Stimulated activated CD4-positive, alpha-beta T cell treated with anti-CD3 and anti-CD28 coated beads, Interleukin-12 subunit alpha, Interleukin-12 subunit beta, amount 100 ng/mL, for 24 hours (primary cell): ENCODE measurements at places on chromosomes 16 and 17.
A peak's percentile ranks its signal among the peaks of the same experiment; 100 is the strongest.

DNA sequence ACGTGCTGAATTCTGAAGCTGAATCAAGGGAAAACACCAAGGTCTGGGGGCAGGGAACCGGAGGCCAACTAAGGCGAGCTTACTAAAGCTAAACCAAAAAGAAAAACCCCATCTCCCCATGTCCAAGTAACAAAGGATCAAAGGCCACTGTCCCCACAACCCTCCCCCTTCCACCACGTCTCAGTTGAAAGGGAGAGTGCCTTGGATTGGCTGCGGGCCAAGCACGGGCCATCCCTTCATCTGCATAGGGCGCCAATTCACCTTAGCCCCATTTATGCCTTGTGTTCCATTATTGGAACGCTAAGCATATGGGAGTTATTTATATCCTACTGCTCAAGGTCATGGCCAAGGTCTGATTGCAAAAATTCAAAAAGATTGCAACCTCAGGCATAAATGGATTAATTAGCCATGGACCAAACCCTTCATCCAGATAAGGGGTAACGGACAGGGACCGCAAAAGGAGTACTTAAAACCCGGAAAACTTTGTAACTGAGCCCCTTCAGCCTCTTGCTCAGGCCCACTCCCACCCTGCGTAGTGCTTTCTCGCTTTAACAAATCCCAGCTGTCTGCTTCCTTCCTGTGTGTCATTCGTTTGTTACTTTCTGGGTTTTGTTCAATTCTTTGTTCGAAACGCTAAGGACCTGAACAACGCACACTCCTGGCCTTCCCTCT, 740 bp upstream of the ATP6V0D1 start:
- peak; percentile 52 for DNase-seq

- no peak for DNase-seq
Measured at GRCh38 chr16:10679921-10680320, 14.8 kb downstream of the TEKT5 start.

DNA sequence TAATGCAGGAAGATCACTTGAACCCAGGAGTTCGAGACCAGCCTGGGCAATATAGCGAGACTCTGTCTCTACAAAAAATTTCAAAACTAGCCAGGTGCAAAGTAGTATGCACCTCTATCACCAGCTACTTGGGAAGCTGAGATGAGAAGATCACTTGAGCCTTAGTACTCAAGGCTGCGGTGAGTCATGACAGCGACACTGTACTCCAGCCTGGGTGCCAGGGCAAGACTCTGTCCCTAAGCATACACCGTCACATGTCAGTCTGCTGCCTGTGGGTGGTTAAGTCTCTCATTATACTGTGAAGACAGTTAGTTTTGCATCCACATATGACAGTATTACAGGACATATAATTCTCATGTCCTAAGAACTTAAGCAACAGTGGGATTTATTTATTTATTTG, 21.8 kb downstream of the NMRAL1 start:
- no peak for DNase-seq

GRCh38 chr16:27839419-27839818, 224.1 kb downstream of the GSG1L start:
- no peak for DNase-seq

DNA sequence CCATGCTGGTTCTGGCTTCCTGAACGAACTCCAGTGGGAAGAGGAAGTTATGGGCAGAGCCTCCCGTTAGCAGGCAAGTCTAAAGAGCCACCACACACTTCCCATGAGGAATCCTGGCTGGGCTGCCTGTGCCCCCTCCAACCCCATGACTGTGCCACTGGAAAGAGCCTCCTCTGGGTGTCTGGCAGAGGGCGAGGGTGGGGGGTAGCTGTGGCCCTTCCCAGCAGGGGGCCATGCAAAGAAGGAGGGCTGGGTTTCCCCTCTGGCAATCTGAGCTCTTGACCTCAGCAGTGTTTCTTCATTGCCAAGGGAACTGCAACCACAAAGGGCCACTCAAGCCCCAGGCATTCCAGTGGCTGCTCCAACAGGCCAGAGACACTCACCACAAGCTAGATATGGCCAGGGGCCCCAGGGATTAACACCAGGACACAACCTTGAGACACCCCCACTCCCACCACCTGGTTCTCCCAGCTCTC, 1.7 kb upstream of the RRAD start:
- DNase-seq = no peak

DNA sequence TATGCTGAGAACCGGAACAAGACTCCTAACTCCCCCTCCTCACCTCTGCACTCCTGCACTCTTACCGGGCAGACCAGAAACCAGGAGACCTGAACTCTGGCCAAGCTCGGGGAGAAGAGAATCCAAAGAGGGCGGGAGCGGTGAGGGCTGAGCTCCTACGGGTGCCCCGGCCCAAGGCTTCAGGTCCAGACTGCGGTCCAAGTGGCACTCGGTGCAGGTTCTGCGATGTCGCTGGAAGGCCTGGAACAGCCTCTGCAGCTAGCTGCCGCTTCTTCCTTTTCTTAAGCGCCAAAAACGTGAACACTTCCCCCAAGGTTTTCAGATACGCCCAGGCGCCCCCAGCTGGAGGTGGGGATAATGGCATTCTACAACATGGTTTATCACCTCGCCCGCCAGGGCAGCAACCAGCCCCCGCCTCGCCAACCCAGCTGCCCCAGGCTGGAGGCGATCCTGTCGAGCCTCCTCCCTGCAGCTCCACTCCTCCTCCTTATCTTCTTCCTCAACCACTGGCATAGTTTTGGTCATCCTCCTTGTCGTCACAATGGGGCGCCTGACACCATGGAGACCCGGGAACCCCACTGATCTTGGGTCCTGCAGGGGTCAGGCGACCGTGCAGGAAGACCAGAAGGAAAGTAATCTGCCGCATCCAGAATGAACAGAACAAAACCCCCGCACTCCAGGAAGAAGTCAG, 1735.9 kb downstream of the TP53TG3F start:
- DNase-seq = no peak

DNA sequence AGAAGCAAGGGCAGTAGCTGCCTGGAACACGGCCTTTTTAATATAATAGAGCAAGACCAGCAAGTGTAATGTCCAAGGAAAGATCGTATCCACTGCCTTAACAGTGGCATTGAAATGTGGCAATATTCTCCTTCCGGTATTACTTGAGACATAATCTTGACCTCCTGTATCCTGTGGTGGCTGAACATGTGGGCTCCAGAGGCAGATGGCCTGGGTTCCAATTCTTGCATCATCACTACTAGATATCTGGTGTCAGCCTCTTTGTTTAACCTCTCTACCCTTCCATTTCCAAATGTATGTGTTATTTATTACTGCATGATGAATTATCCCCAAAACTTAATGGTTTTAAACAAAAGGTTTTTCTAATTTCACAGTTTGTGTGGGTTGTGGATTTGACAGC, 3.5 kb upstream of the CDYL2 start:
- DNase-seq = no peak

DNA sequence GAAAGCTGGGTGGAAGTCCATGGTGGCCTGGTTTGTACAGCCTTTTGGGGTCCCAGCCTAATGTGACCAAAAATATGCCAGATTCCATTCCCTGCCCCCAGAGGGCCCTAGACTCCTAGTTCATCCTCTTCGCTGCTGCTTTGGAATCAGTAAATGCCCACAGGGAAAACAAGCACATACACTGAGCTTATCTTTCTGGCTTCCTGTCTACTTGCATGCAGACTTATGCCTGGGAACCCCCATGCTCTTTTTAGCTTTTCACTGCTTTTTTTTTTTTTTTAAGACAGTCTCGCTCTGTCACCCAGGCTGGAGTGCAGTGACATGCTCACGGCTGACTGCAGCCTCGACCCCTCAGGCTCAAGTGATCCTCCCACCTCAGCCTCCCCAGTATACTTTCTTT, 6.2 kb upstream of the CD300LG start:
- DNase-seq = no peak

GRCh38 chr16:54955757-54956156, 25.1 kb downstream of the IRX5 start:
- no peak for DNase-seq

GRCh38 chr17:75806822-75807500, 22.4 kb downstream of the UNK start:
- DNase-seq = no peak

DNA sequence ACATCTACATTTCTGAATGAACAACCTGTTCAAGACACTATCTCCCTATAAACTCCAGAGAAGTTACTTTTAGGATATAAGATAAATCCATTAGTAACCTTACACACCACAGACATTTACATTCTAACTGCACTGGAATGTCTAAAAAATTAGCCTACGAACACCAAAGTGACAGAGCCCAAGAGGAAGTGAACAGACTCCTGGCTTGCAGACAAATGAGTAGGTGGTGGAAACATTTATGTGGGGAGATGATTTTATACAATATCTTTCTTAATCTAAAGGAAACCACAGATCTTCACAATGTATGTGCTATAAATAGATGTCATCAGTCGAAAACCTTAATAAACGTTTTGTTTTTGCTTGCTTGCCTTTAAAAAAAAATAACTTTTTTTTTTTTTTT, 18.8 kb downstream of the ZNF652 start:
- DNase-seq = no peak

GRCh38 chr17:9343516-9343915, 232.1 kb downstream of the STX8 start:
- DNase-seq = no peak

GRCh38 chr16:53947642-53948041, 243.7 kb downstream of the FTO start:
- DNase-seq = no peak

DNA sequence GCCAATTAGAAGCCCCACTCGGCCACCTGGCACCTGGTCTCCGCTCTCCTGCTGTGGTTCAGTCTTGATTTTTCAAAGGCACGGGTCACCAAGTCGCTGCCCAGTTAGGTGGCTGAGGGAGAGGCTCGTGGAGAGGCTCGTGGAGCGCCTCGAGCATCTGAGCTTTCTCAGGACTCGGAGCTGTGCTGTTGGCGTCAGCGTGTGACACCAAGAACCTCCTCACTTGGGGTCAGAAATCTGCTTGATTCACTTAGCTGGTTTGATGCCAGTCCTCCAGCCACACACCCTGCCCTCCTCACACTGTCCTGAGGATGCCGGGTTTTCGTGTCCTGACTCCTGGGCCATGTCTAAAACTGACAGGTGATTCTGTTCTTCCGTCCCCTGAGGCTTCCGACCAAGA, 82.6 kb downstream of the SOCS1 start:
- no peak for DNase-seq

- no peak for DNase-seq
Measured at GRCh38 chr17:78234261-78234865, 2.9 kb downstream of the TMEM235 start.

DNA sequence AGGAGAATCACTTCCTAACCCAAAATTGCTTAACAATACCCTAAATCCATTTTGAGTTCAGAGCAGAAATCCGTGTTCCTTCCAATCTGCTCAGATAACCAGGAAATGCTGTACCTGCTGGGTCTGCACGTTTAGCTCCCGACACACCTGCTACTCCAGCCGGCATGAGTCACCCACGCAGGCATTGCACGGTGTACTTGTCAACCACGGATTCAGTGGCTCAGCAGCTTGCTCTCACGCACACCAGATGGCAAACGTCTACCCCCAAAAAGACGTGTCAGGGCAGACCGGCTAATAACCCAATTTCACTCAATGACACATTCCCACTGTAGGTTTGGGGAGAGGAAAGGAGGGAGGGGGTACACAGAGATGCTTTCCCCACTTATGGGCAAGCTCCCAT, 468.1 kb downstream of the SOX9 start:
- DNase-seq = no peak
